Activated CD8-positive, alpha-beta memory T cell treated with anti-CD3 and anti-CD28 coated beads for 1 hour (primary cell): ENCODE measurements at places on chromosomes 7 and 10.

DNA sequence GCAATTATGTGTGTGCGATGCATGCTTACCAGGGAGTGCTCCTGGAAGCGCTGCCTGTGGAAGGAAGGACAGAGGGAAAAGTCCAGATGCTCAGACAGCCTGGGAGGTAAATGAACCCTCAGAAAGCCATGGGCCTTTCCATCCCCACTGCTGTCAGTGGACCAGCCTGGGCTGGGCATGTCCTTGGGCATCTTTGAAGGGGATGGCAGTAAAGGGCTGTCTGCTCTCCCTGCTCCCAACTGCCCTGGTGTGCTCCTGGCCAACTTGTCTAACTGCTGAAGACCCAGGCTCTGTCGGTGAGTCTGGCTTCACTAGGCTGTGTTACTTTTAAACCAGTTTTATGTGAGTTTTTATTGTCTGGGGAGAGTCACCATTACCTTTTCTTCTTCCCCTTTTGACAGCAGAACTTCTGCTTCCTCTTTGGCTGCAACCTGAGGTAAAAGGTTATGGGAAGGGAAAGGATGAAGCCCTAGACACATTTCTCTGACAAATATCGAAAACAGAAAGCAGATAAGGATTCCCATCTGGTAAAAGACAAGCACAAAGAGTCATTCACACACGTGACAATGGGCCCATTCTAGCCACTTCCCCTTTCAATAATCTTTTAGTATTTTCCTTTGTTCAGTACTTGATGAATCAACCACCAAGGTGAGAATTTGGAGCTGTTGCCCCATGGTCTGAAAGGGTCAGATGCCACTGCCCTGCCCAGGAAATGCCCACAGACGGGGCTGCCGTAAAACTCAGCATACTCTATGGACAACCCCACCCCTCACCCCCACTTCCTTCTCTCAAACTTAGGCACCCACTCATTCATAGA is 27.6 kb upstream of the PIK3AP1 start:
- no peak for DNase-seq

DNA sequence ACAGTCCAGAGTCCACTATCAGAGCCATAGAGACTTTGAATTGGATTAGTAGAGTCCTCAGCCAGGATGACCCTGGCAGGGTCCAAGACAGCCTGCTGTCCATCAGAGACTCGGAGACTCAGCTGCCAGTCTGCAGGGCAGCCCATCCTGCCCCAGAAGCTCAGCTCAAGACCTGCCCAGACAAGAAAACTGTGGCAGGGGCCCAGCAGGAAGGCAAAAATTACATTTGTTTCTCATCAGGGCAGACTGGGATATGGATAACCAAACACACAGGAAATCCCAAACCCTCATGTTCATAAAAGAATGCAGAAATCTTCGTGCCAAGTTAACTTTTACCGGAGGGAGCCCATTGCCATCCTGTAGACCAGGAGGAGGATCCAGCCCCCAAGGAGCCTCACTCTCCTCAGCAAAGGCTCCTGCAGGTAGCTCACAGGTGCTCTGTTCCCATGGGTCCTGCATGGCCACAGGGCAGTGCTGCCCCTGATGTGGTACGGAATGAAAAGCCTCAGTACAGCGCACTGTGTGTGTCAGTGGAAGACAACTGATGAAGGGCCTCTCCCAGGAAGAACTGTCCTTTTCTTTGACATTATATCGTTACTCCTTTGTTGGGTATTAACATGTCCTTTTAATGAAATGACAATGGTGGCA is 222.2 kb downstream of the KCNMA1 start:
- DNase-seq, result no peak

DNA sequence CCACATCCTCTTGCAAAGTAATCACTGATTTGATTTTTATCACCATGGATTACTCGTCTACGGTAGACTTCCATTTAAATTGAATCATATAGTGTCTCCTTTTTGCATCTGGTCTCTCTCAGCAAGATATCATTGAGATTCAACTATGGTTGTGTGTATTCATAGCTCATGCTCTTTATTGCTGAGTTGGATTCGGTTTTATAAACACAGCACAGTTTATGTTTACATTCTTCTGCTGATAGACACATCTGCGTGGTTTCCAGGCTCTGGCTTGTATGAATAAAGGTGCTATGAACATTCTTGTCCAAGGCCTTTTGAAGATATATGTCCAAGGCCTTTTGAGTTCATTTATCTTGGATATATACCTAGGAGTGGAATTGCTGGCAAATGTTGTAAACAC is 356.5 kb upstream of the CELF2 start:
- DNase-seq, result no peak

DNA sequence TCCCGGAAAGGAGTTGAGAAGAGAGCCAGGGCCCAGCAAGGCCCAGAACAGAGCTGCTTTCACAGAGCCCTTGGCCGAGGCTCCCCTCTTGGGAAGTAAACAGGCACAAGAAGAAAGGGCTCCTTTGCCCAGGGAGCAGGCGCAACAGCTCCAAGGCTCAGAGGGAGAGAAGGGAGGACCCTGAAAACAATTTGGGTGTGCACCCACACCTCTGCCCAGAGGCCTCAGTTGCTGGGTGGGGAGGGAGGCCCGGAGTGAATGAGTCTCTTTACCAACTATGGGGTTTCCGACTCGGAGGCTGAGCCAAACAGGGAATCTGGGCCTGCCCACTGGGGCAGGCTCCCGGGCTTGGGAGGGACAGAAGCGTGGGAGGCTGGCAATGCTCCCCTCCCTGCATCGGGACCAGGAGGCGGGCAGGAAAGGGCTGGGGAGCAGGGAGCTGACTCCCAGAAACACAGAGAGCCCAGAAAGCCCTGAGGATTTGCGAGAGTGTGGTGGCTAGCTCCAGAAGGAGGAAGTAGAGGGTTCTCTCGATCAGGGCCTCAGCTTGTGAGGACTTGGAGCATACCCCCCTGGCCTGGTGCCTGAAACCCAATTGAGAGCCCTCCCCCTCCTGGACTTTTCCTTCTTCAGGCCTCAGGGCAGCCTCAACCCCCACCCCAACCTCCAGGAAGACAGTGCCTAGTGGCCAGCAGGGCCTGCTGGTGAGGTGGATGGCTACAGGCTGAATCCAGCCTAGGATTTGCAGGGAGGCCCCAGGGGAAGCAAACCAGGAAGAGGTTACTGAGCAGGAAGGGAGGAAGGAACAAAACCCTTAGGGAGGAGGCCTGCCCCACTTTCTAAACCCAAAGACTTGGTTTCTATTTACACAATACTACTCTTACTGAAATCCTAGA is 6.2 kb downstream of the C10orf105 start:
- DNase-seq, result no peak

DNA sequence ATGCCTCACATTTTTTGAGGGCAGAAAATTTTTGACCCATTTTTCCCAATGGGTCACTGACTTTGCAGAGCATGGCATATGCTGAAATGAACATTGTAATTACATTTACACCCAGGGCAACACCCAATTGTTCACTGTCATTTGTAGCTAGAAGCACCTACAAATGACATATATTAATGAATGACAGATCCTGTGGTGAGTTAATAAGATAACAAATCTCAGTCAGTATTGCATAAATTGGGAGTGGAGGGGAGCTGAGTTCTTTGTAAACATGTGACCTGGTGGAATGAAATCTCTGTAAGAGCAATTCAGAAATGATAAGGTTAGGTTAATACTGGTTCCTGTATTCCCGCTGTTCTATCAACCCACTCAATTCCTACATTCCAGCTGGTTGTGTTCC is 255.1 kb upstream of the LRRN3 start:
- DNase-seq, result no peak

DNA sequence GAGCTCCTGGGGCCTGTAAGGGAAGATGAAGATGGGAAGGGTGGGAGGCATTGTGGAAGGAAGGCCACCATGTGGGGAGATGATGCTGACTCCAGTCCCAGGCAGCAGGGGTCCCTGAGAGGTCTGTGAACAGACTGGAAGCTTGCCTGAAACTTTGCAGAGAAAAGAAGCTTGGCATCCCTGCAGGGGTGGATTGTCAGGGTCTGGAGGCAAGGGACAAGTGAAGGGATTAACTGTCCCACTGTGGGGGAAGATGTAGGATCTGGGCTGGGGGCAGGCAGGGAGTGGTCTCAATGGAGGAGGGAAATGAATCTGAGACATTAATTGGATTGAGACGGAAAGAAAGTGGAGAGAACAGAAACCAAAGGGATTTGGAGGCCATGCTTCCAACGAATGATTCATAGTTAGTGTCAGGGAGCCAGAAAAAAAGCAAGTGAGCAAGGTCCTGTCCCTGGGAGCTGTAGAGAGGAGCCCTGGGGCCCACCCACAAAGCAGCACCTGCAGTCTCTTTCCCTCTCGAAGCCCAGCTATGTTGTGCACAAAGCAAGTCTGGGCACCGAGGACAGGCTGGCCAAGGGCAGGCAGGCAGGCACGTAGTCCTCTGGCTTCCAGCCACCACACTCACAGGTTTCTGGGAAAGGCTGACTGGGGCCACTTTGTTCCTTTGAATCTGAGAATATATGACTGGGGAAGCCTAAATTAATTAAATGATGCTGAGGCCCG is 4.7 kb upstream of the SLC18A3 start:
- no peak for DNase-seq

GRCh38 chr7:80411621-80412020 is 100.2 kb downstream of the GNAT3 start:
- DNase-seq, result no peak

GRCh38 chr7:8291397-8292141 is 29.6 kb upstream of the ICA1 start:
- DNase-seq, result no peak

- no peak for DNase-seq
Measured at GRCh38 chr7:151088019-151088855, 2.0 kb downstream of the AGAP3 start.
